ENCODE measurements at places on chromosomes 3 and 15.
A peak's percentile ranks its signal among the peaks of the same experiment; 100 is the strongest.

GRCh38 chr15:59917504-59918157 lies 86.5 kb upstream of the FOXB1 start:
- DNase-seq: peak; percentile 36

- no peak for DNase-seq
Observed at GRCh38 chr15:76866008-76866407, 39.1 kb downstream of the SCAPER start.

- DNase-seq: peak; percentile 29
Observed at GRCh38 chr3:161069511-161070251, 35.5 kb downstream of the B3GALNT1 start.

- no peak for DNase-seq
Observed at GRCh38 chr3:131393051-131393450, 11.5 kb downstream of the NUDT16 start.

DNA sequence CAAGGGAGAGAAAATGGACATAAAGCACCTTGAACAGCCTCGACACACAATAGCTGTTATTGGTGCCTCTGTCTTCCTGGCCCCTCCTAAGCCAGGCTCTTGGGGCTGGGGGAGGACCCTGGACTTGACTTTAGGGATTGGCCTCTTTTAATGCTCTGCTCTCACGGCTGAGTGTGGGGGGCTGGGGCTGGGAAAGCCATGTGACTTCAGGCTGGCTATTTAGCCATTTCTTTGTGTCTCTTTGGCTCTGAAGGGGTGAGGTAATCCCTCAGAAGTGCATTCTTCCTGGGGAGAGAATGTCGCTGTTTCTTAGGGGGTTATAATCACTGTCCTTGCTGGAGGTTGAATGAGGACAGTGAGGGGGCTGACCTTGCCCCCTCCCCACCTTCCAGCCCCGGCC lies 26.2 kb downstream of the MAGEF1 start:
- DNase-seq: no peak

- DNase-seq: no peak
Observed at GRCh38 chr3:182108371-182108770, 396.6 kb downstream of the SOX2 start.

GRCh38 chr3:24496529-24497482 lies 2.2 kb upstream of the THRB start:
- no peak for DNase-seq

GRCh38 chr3:119324899-119325298 lies 30.7 kb downstream of the ARHGAP31 start:
- no peak for DNase-seq

DNA sequence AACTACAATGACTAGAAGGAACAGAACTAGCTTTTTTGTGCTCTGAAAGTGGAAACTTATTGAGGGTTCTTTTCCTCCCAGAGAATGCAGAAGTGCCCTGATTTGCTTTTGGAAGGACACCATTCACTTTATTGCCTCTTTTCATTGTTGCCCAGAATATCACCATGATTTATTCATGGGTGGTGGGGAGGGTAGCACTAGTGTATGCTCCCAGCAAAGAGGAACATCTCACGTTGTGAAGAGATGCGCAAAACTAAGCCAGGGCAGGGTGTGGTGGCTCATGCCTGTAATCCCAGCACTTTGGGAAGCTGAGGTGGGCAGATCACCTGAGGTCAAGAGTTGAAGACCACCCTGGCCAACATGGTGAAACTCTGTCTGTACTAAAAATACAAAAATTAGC lies 31.4 kb downstream of the FLNB start:
- no peak for DNase-seq

DNA sequence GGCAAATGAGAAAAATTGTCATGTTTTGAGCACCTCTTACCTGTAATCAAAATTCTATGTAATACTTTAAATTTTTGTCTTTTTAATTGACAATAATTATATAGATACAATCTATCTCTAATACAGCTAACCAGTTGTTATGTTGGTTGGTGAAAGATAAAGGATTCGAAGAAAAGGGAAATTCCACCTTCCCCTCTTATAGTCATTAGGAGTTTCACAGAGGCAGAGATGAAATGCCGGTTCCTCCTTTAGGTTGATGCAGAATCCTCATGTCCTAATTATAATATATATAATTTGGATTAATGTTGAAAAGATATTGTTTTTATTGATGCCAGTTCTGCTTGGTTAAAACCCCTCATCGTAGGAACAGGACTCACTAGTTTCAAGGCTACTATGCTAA lies 67.1 kb downstream of the LRCH3 start:
- DNase-seq: no peak

DNA sequence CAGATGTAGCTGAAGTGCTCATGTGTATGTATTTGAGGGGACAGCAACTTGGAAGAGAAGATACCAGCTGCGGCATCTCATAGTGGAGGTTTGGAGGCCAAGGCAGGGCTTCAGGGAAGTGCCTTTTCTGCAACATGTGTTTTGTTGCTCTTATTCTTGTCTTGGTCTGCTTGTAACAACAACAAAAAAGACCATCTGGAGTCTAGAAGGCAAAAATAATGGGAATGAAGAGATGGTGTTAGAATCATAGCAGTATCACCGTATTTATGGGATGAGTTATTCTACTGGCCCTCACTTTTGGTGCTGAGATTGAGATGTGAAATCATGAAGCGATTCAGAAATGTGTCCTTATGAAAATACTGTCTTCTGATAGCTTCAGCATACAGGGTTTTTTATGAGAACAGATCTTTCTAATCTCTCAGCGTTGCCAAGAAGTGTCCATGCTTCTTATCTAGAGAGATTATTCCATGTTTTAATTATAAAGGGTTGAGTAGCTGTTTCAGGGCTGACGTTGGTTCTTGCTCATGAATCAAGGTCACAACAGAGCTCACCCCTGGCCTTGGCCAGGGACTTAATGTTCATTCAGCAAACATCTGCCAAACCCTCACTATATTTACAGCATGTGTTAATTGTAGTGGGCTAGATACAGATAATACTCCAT lies 58.0 kb downstream of the ITPR1 start:
- DNase-seq: no peak

DNA sequence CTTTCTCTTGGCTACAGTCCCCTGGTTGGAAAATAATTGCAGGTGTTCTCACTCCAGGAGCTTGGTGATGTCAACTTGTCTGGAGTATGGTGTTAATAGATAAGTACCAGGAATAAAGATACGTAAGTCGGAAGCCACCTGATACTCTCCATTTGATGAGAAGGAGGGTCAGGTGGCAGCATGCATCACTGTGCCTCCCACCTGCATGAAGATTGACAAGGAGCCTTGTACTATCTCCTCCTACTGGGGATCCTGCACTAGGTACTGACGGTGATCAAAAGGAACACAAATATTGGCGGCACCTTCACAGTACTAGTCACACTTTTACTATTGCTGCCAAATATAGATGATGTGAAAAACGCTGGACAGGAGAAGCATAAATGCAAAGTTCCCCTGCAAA lies 32.6 kb upstream of the GABRB3 start:
- no peak for DNase-seq

DNA sequence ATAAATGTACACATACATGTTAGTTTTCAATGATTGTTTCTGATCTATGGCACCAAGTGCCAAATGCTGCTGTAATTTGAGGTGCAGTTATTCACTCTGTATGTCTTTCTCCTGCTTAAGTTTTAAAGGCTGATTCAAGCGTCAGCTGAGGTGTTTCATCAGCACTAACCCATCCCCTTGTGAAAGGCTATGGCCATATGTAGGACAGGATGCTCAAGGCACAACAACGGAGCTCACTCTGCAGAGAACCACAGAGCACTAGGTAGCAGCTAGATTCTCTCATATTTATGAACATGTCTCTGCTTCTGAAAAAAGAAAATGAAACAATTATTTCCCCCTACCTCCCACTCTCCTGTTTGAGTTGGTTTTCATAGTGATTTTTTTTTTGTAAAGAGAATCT lies 340.0 kb upstream of the TMCO5A start:
- no peak for DNase-seq

DNA sequence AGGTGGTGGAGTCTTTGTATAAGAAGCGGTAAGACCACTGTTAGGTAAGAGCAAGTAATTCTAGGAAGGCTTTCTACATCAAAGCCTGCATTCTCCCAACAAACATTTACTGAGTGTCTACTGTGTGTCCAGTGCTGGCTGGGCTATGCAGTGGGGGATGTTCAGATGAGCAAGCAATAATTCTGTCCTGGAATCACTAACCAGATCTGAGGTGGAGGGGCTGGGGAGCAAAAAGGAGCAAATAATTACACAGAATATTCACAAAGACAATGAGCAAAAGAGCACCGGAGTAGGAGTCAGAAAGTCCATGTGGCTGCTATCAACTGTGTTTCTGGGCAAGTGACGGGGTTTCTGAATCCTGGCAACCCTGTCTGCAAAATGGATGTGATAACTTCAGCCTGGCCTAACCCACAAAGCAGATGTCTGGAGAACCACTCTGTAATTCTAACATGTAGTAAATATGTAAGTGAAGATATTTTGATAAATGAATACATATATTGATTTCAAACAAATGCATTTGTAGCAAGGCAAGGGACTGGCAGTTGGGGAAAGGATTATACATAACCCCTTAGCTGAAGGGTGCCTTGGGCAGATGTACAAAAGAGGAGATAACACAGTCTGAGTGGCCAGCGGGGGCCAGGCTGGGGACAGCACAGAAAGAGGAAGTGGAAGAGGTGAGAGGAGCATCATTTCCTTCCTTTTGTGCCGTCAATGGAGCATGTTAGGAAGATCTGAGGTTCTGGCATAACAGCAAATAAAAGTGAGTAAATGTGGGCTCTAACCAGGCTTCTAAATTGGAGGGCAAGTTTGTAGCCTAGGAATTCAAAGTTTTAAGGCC lies 28.8 kb downstream of the CYP8B1 start:
- DNase-seq: no peak

- DNase-seq: no peak
Observed at GRCh38 chr3:30300809-30301208, 305.6 kb upstream of the TGFBR2 start.

GRCh38 chr3:36893826-36894225 lies 51.0 kb downstream of the TRANK1 start:
- DNase-seq: no peak

GRCh38 chr15:74631935-74632560 lies 16.4 kb downstream of the CLK3 start:
- DNase-seq: peak; percentile 44

- DNase-seq: no peak
Observed at GRCh38 chr15:50278496-50278895, 13.0 kb upstream of the HDC start.

DNA sequence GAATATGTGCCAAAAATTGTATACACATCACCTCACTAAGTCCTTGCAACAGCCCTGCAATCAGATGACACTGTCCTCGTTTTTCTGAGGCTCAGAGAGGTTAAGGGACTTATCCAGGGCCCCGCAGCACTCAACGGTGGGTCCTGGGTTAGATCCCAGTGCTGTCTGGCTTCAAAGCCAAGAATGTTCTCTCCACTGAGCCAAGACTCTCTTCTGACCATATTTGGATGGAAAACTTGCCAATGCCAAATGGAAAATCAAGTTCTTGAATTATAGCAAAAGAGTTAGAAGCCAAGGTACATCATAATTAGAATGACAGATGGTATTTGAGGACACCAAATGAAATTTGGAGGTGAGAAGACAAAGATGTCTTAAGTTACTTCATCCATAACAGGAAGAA lies 75.9 kb downstream of the NCEH1 start:
- no peak for DNase-seq

- peak; percentile 27 for DNase-seq
Observed at GRCh38 chr3:57852896-57853295, 96.8 kb downstream of the SLMAP start.

DNA sequence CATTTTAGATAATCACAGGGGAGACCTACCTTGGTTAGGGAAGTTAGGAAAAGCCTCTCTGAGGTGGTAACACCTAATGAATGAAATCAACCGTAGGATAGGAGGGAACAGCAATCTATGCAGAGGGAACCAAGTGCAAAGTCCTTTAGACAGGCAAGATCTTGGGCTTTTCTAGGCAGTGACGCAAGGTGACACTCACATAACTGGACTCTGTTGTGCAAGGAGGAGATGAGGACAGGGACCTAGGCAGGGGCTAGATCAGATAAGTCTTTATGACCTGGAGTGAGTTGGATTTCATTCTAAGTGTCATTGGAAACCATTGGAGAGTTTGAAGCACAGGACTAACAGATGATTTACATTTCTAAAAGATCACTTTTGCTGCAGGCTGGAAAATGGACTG lies 4.6 kb upstream of the LMOD3 start:
- DNase-seq: no peak

- no peak for DNase-seq
Observed at GRCh38 chr15:43808960-43809678, 8.7 kb downstream of the HYPK start.

GRCh38 chr15:92159481-92159880 lies 234.2 kb upstream of the ST8SIA2 start:
- no peak for DNase-seq

GRCh38 chr3:170806676-170807075 lies 63.3 kb downstream of the RPL22L1 start:
- DNase-seq: no peak

- peak; percentile 28 for DNase-seq
Observed at GRCh38 chr3:63022114-63022513, 146.9 kb upstream of the CADPS start.

DNA sequence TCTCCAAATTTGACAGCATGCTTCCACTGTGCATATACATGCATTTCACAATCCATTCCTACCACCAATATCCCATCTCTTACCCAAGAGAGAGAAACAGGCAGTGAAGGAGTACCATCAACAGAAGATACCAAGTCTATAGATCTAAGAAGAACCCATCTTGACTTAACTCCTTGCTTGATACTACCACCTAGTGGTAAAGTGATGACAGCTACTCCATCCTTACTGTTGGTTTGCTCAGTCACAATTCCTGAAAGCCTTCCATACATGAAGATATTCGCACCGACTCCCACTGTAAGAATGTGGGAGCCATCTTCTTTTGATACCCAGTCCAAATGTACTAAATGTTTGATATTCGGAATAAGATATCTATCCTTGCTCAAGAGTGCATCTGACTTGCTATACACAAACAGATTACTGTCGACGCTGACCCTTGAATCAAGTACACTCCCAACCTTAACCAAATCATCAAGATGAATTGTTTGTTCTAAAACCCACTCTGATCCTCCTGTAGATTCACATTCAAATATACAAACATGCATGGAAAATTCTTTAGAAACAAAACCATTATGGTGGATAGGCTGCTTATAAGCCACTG lies 123.1 kb downstream of the DMXL2 start:
- peak; percentile 13 for DNase-seq

DNA sequence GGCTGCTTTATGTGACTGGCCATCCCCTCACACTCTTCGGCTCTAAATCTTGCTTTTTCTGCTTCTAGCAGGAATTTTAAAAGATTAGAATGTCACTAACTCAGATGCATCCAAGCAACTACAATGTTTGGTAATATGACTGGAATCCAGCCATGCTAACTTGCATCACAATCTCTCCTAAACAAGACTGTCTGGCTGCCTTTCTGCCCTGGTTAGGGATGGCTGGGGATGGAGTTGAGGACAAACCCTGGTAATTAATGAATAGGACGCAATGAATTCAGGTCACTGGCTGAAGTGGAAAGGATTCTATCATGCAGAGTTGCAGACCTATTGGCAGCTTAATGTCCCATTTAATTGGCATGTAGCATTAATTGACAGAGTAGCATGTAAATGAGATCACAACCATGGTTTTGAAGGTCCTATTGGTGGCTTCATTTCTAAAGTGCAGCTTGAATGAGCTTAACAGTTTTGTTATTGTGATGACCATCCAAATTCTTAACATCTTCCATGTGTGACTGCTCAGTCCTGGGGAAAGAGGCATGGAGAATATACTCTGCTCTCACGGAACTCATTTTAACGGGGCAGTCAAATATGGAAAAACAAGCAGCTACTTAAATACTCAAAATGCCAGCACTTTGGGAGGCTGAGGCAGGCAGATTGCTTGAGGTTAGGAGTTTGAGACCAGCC lies 21.7 kb downstream of the NMNAT3 start:
- no peak for DNase-seq

GRCh38 chr15:62112616-62113593 lies 46.1 kb downstream of the C2CD4A start:
- DNase-seq: peak; percentile 51
